ENCODE measurements at places on chromosomes 2 and 18.
A peak's percentile ranks its signal among the peaks of the same experiment; 100 is the strongest.

DNA sequence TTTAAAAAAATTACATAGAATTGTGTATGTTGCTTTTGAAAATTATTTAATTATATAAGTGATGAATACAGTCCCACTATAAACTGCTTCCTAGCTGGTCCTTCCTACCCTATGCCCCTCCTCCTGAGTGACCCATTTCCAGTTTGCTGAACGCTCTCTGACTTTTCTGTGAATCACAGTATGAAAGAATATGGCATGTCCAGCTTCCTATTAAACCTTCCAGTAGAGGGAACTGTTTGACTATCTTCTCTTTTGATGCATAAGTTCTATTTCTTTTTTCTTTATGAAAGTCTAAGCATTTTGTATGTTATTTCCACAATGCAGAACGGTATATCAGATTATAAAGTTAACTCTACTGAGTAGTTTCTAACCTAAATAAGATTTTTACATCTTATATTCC is 41.3 kb downstream of the PSMG2 start:
- DNase-seq = no peak

- DNase-seq = no peak
Measured at GRCh38 chr2:200021449-200022114, 66.2 kb downstream of the MAIP1 start.

DNA sequence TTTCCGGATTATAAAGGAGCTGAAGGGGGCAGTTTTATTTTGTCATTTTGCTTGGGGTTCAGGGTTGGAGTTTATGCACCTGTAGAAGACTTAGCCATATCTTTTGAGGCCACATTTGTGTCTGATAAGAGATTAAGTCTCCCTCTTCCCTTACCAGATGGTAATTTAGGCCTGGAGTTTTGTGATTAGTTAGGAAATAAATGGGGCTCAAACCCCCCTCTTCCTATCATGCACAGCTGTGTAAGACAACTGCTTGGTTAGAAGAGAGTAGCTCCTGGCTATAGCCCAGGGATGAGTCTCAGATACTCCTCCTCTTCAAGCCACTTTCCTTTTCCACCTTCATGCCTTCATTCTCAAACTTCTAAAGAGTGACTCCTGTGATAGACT is 802 bp upstream of the SAP130 start:
- DNase-seq = no peak

- no peak for DNase-seq
Measured at GRCh38 chr2:221371347-221371746, 200.8 kb downstream of the EPHA4 start.

DNA sequence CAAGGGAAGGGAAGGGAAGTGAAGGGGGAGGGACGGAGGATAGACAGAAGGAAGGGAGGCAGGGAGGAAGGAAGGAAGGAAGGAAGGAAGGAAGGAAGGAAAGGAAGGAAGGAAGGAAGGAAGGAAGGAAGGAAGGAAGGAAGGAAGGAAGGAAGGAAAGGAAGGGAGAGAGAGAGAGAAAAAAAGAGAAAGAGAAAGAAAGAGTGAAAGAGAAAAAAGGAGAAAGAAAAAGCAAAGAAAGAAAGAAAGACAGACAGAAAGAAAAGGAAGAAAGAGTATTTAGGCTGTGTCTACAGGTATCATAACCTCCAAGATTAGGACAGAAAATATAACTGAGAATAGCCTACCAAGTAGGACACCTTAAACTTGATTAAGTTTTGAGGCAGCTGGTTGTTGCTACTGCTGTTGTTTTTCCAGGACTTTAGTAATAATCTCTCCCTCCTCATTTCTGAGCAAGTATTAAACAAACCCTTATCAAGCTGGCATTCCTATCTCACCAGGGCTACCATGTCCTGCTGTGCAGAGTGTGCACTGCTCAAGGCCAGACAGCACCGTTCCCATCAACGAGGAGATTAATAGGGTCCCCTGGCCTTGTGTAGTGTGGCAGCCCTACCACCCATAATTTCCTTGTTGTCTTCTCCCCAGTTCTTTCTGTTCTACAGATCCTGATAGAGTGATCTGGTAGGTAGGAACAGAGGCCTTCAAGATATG is 90.5 kb upstream of the FHL2 start:
- no peak for DNase-seq

GRCh38 chr2:39658371-39658770 is 7.3 kb upstream of the TMEM178A start:
- no peak for DNase-seq

DNA sequence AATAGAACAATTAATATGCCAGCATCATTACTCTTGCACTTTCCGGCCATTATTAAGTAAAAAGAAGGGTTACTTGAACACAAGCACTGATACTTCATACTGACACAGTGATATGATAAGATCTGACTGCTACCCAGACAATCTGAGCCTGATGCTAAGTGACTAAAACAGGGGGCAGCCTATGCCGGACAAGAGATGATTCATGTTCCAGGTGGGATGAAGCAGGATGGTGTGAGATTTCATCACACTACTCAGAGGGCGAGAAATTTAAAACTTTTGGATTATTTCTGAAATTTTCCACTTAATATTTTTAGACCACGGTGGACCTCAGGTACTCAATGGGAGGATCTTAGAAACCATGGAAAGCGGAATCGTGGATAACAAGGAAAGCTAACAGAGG is 61.7 kb downstream of the LIPG start:
- no peak for DNase-seq

- DNase-seq = no peak
Measured at GRCh38 chr2:59538398-59538911, 1015.0 kb downstream of the BCL11A start.

DNA sequence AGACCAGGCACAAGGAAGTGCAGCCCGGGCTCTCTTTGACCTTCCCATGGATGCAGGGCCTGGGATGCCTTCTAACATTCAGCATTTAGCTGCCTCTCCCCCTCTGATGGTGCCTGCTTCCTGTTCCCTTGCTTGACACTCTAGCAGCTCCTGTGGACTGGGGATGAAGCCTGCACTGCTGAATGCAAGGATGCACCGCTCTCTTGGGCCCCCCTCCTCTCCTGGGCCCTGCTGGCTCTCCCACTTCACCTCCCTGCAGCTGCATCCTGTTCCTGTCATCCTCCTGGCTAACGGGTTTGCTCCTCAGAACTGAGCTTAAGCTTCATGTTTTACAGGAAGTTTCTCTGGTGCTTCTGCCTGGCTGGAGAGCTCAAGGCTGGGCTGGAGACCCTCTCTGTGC is 254.1 kb downstream of the TSN start:
- peak; percentile 66 for DNase-seq

DNA sequence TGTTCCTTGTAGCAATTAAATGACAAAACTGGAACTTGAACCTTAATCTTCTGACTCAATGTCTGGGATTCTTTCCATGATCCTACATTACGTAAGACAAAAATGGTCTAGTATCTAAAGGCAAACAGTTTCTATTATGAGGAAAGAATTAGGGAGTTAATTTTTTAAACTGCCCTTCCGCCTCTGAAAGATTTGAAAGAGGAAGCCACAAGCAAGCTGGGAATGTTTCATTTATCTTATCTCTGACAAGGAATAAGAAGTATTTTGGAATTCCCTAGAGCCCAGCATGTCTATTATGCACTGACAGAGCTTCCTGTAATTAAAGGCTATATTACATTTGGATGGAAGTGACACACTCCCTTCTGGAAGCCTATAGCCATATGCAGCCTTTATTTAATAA is 558.8 kb upstream of the CDH2 start:
- no peak for DNase-seq

DNA sequence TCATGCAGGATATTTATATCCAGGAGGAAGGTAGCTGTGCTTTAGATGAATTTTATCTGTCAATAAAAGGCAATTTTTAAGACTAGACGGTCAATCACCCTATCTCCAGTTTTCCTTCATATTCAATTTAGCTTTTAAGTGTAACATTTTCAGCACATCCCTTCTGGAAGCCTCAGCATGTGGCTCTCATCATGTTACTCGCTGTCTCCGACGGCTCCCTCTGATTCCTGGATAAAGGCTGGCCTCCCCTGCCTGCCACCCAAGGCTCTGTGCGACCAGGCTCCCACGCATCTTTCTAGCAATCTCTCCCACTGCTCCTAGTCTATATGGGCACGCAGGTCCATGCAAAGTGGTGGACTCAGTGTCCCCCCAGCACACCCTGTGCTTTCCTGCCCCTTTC is 84.5 kb downstream of the MEP1B start:
- DNase-seq = no peak

DNA sequence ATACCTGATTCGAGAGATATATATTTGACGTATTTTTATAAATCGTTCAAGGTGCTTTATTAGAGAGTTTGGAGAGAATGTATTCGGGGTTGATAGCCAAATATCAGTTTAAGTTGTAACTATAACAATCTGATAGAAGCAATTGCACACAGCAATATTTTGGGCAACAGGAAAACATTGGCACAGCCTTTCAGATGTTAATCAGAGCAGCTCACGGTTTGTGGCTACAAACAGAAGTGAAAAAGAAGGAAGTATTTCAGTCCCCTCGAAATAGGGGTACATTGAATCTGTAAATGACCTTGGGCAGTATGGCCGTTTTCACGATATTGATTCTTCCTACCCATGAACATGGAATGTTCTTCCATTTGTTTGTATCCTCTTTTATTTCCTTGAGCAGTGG is 20.6 kb downstream of the SERPINB10 start:
- no peak for DNase-seq

DNA sequence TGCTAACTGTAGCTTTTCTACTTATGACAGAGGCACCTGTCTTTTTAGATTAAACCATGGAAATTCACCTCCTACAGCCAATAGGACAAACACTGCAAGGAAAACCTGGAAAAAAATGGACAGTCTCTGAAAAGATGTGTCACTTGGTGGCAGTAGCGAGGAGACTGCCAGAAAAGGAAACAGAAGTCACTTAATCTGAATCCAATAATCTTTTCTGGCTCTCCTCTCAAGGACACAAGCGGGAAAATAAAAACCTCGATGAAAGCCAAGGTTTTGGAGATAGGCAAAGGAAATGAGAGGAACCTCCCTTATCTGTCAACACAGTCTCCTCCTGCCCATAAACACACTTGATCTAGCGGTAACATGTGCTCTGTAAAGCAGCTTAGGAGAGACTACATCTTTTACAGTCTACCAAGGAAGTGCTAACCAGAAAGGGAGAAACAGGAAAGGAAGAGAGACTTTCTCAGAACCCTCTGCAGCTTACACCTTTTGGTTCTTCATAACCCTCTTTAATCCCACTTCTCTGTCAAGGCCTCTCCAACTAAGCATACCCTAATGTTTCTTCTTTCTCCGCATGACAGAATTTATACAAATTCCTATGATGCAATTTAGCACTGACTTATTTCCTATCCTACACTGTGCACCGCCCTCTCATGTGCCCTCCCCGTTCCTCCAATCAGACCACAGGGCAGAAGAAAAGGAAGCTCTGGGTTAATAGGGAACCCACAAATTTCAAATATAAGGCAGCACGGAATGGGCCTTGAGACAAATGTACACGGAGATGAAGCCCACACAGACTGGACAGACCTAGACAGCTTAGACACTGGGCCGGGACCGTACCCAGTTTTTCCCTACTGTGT is 52.8 kb downstream of the CLASP1 start:
- peak; percentile 82 for DNase-seq

GRCh38 chr2:159497256-159497655 is 119.1 kb downstream of the BAZ2B start:
- no peak for DNase-seq

- no peak for DNase-seq
Measured at GRCh38 chr2:16630463-16630862, 35.2 kb downstream of the CYRIA start.

DNA sequence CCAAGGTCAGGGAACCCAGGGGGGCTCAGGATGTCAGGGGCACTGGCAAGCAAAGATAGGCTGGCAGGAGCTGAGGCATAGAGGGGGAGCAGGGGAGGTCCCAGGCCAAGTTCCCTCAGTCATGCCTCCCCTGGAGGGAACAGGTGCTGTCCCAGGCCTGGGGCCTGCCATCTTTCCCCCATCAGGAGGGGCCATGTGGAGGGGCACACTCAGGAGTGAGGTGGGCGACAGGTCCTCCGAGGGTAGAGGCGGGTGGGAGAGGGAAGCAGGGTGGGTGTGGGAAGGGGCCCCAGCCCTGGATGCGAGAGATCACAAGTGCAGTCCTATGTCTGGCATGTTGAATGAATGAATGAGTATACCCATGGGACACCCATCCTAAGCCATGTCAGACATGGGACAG is 127.7 kb upstream of the GLI2 start:
- no peak for DNase-seq

DNA sequence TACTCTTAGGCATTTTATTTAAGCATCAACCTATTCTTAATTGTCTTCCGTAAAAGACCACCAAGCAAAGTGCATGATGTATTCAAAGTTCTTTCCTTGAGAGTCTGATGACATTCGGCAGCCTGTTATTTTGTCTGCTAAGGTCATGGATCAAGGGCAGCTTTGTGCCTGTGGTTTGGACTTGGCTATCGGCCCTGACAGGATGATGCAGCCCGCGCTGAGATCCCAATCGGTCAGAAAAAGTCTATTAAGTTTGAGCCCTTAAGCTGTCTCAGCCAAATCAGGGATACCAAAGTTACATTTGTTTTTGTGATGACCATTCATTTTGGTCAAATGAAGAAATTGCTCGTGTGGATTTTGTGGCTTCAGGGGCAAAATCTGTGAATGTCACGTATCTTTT is 718.9 kb upstream of the FANCL start:
- DNase-seq = no peak

- DNase-seq = no peak
Measured at GRCh38 chr18:24988253-24988840, 363.6 kb downstream of the ZNF521 start.

DNA sequence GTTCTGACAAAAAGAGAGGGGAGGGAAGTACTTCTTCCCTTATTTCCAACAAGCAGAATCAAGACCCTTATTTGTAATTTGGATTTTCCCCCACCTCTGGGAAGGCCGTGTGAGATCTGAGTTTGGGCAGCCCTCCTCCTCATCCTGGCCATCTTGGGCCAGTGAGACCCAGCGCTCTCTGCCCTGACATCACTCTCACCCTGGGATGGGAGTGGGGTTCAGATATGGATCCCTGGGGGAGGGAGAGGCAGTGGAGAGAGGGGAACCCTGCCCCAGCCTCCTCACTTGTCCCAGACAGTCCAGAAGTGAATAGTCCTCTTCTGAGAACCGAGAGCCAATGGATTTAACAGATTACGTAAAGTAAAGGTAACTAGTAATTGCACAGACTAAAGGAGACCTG is 64.5 kb downstream of the DYSF start:
- DNase-seq = no peak

- no peak for DNase-seq
Measured at GRCh38 chr2:214217136-214217535, 193.7 kb upstream of the VWC2L start.

DNA sequence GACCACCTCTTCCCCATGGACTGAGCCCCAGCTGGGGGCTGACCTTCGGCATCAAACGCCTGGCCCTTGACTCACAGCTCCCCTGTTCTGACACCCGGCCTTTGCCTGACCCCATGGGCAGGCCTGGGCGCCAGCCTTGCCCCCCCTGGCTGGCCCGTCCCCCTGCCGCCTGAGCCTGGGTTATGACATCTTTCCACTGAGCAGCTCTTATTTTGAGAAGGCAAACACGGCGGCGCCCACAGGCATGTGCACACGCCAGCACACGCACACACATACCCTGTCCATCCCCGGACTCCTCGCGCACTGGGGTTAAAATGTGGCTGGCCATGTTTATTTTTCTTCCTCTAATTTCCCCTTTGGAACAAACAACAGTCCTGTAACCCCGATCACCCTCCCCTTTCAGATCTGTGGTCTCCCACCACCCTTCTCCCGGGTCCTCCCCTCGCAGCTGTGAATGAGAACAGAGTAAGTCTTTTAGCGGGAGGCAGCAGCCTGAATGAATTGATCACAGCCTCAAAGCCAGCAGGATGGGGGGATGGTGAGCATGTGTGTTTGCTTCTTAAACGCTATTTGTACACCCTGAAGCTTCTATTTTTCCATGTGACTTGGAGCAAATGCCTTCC is 11.8 kb upstream of the ATOH8 start:
- no peak for DNase-seq

All from bone marrow (tissue), 2 donors.